Memory B cell (primary cell): ENCODE measurements at places on chromosomes 1 and 21.

GRCh38 chr1:227796359-227796915, 19.0 kb upstream of the PRSS38 start:
- no peak overlapping the region for H3K4me3 ChIP-seq
- H3K27ac ChIP-seq: no peak overlapping the region
- DNase-seq: no peak
- H3K4me1 ChIP-seq: peaks cover 2% of the 10 kb centered on the region
- peaks cover 8% of the 10 kb centered on the region for H3K27me3 ChIP-seq

DNA sequence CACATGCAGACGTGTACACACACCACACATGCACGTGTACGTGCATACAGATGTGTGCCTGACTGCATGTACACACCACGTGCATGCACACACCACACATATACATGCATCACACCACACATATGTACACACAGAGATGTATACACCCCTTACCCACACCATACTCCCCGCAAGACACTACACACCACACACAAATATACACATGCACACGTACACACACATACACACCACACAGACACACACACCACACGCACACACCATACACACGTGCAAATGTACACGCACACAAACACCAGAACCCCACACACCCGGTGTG, 9.7 kb downstream of the ITGB2 start:
- H3K4me1 ChIP-seq: peaks cover 33% of the 10 kb centered on the region
- peak overlapping the region; percentile 9 for H3K4me3 ChIP-seq
- peaks cover 13% of the 10 kb centered on the region for H3K36me3 ChIP-seq
- DNase-seq: no peak
- peak overlapping the region; percentile 48 for H3K27ac ChIP-seq

- H3K36me3 ChIP-seq: peaks cover 41% of the 10 kb centered on the region
- no peaks in the 10 kb centered on the region for H3K4me1 ChIP-seq
- no peaks in the 10 kb centered on the region for H3K27me3 ChIP-seq
- H3K4me3 ChIP-seq: no peak overlapping the region
- DNase-seq: no peak
Measured at GRCh38 chr1:236833575-236833974, 38.5 kb downstream of the MTR start.

DNA sequence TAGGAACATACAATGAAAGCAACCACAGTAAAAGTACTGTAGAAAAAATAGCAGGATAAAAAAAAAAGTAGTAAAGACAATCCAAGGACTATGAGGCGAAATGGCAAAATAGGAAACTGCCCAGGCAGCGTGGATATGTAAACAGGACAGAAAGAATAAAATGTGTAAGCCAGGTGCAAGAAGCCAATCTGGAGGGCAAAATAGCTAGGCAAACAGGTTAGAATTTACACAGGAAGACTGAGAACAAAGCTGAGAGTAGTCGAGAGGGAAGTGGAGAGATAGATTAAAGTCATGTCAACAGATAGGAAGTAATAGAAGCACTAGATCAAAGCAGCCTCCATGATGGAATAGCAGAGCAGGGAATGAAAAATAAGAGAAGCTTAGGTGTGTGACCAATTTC, 124.2 kb upstream of the B3GALT2 start:
- no peak for DNase-seq
- no peak overlapping the region for H3K4me3 ChIP-seq
- no peaks in the 10 kb centered on the region for H3K36me3 ChIP-seq
- H3K27me3 ChIP-seq: peaks cover 4% of the 10 kb centered on the region
- H3K27ac ChIP-seq: no peak overlapping the region

GRCh38 chr1:98034505-98034904, 113.7 kb upstream of the DPYD start:
- DNase-seq: no peak
- H3K36me3 ChIP-seq: no peaks in the 10 kb centered on the region
- H3K27me3 ChIP-seq: no peaks in the 10 kb centered on the region
- H3K4me3 ChIP-seq: no peak overlapping the region

- no peaks in the 10 kb centered on the region for H3K36me3 ChIP-seq
- no peak overlapping the region for H3K4me3 ChIP-seq
Measured at GRCh38 chr1:221439008-221439746, 302.7 kb downstream of the DUSP10 start.

GRCh38 chr1:40662864-40663263, 2.6 kb downstream of the RIMS3 start:
- no peak for DNase-seq
- H3K27ac ChIP-seq: no peak overlapping the region
- peaks cover 16% of the 10 kb centered on the region for H3K4me1 ChIP-seq
- no peaks in the 10 kb centered on the region for H3K27me3 ChIP-seq
- no peak overlapping the region for H3K4me3 ChIP-seq

DNA sequence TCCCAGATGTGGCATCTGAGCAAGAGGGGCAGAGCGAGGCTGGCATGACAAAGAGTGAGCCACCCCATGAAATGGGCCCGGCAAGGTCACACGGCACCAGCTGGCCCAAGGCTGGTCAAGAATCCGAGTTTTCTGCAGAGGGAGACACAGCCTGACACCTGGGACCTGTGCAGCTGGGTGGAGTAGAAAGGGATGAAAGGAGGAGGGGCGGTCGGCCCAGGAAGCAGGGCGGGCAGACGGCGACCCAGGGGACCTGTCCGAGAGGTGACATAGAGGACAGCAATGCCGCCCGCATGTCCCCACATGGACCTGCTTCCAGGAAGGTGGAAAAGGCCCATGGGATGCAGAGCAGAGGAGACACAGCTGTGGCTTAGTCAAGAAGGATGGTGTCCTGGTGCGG, 137.7 kb downstream of the PRDM16 start:
- no peaks in the 10 kb centered on the region for H3K27me3 ChIP-seq
- no peaks in the 10 kb centered on the region for H3K36me3 ChIP-seq
- no peak overlapping the region for H3K4me3 ChIP-seq
- H3K27ac ChIP-seq: no peak overlapping the region
- no peak for DNase-seq

DNA sequence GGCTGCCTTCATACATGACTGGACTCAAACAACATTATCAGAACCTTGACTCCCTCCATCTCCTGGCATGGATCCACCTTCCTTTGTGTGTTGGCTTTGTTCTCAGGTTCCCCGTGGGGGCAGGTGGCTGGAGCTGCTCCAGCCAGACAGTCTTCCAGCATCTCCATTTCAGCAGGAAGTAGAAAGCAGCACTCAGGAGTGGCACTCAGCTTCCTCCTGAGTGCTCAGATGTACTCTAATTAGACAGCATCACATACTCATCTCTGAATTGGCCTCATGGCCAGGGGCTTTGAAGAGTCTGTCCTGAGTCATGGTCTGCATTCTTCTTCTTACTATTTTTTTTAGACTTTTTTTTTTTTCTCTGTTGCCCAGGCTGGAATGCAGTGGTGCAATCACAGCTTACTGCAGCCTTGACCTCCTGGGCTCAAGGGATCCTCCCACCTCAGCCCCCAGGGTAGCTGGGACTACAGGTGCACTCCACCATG, 27.9 kb downstream of the OVAAL start:
- H3K36me3 ChIP-seq: no peaks in the 10 kb centered on the region
- H3K4me1 ChIP-seq: no peaks in the 10 kb centered on the region
- no peak overlapping the region for H3K4me3 ChIP-seq
- H3K27ac ChIP-seq: no peak overlapping the region

DNA sequence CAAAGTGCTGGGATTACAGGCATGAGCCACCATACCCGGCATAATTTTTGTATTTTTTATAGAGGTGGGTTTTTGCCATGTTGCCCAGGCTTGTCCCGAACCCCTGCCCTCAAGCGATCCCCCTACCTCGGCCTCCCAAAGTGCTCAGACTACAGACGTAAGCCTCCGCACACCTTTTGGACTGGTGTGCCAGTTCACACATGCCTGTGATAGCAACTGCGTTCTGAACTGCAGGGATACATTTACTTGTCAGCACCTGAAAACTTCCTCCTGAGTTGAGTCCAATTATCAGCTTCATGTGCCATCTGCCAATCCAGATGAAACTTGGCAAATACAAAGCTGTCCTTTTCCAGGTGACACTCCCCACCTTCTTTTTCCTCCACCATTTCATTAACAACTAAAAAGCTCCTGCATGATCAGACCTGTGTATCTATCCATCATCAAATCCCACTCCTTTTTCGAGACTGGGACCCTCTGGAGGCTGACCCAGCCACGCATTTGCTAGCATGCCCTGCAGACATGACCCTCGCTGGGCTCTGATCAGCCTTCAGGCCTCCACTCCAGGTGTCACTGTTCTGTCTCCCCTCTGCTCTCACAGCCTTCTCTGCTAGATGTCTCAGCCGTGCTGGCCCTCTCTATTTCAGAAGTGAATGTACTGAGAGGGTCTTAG, 2.1 kb upstream of the DEGS1 start:
- no peak overlapping the region for H3K4me3 ChIP-seq
- no peak overlapping the region for H3K27ac ChIP-seq
- no peak for DNase-seq
- peaks cover 27% of the 10 kb centered on the region for H3K4me1 ChIP-seq
- peaks cover 2% of the 10 kb centered on the region for H3K36me3 ChIP-seq
- H3K27me3 ChIP-seq: no peaks in the 10 kb centered on the region

DNA sequence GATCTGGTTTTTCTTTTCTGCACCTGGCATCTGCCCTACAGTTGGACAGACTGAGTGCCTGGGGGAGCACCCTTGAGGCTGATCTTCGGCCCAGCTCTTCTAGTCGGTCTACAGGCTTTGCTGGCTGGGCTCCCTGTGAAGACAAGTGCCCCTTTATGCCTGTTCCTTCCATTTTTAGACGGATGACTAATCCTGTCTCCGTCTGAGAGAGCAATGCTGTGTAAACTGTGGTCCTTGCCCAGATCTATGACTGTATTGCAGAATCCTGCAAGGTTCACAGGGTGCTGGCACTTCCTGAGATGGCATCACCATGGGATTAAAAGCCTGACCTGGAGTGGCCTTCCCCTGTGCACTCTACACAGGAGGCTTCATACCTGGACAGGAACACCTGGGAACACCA, 47.6 kb upstream of the SAMD13 start:
- H3K36me3 ChIP-seq: peaks cover 2% of the 10 kb centered on the region
- no peak overlapping the region for H3K27ac ChIP-seq
- H3K27me3 ChIP-seq: no peaks in the 10 kb centered on the region
- H3K4me3 ChIP-seq: no peak overlapping the region

- no peaks in the 10 kb centered on the region for H3K27me3 ChIP-seq
- no peak for DNase-seq
- no peak overlapping the region for H3K27ac ChIP-seq
- H3K4me1 ChIP-seq: no peaks in the 10 kb centered on the region
- no peak overlapping the region for H3K4me3 ChIP-seq
Measured at GRCh38 chr1:213443415-213443814, 392.4 kb downstream of the RPS6KC1 start.

DNA sequence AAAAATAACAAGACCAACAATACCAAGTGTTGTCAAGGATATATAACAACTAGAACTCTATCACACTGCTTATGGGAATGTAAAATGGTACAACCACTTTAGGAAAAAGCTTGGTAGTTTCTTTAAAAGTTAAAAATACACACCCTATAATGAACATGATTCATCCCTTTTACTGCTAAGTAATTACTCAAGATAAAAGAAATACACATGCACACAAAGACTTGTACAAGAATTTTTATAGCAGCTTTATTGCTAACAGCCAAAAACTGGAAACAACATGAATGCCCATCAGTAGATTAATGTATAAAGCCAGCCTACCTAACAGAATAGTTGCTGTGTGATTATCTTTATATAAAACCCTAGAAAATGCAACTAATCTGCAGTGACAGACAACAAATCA, 10.5 kb upstream of the ZNF644 start:
- no peak overlapping the region for H3K4me3 ChIP-seq
- H3K4me1 ChIP-seq: no peaks in the 10 kb centered on the region
- DNase-seq: no peak
- peaks cover 4% of the 10 kb centered on the region for H3K27me3 ChIP-seq
- no peaks in the 10 kb centered on the region for H3K36me3 ChIP-seq
- no peak overlapping the region for H3K27ac ChIP-seq

- no peak overlapping the region for H3K27ac ChIP-seq
- no peak overlapping the region for H3K4me3 ChIP-seq
- H3K36me3 ChIP-seq: no peaks in the 10 kb centered on the region
Measured at GRCh38 chr1:55233145-55233777, 18.1 kb upstream of the USP24 start.

GRCh38 chr1:93408203-93408602, 39.7 kb upstream of the FNBP1L start:
- H3K4me3 ChIP-seq: no peak overlapping the region
- H3K27me3 ChIP-seq: peaks cover 9% of the 10 kb centered on the region
- peaks cover 2% of the 10 kb centered on the region for H3K36me3 ChIP-seq
- no peaks in the 10 kb centered on the region for H3K4me1 ChIP-seq

- no peak for DNase-seq
- no peak overlapping the region for H3K4me3 ChIP-seq
- H3K4me1 ChIP-seq: no peaks in the 10 kb centered on the region
Measured at GRCh38 chr1:239700667-239701066, 314.3 kb downstream of the CHRM3 start.

DNA sequence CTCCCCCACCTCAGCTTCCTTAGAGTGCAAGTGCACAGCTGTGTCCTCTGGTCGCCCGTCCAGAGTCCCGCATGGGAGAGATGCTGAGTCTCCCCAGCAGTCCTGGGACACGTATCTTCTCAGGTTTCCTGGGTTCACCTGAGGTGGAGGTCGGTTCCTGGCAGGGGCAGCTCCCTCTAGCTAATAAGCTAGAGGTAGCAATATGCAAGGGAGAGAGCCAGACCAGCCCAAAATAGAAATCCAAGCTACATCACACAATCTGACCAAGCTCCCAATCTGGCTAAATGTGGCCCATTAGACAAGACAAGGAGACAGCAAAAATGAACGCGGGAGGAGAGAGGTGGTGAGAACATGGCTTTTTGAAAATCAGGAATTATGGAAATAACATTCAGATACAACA, 30.9 kb upstream of the CADM3 start:
- peaks cover 5% of the 10 kb centered on the region for H3K27me3 ChIP-seq
- H3K27ac ChIP-seq: no peak overlapping the region
- DNase-seq: no peak
- H3K4me3 ChIP-seq: no peak overlapping the region

DNA sequence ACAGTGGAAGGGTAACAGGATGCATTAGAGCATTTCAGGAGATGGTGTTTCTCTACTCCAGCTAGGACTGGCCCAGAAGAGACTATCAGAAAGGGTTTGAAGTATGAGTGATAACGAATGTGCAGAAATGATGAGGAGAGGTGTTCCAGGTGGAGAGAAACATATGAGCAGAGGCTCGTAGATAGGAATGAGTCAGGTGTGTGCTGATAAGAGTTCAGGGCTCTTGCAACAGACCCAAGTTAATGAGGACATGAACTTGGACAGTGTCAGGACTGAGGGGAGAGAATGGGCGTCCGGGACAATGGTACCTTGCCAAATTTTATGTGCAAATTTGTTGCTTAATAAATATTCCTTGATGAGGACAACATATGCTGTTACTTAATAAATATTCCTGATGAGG, 183.9 kb upstream of the NFIA start:
- H3K36me3 ChIP-seq: no peaks in the 10 kb centered on the region
- no peak for DNase-seq
- no peaks in the 10 kb centered on the region for H3K4me1 ChIP-seq
- H3K27ac ChIP-seq: no peak overlapping the region
- peaks cover 3% of the 10 kb centered on the region for H3K27me3 ChIP-seq
- no peak overlapping the region for H3K4me3 ChIP-seq

GRCh38 chr1:82059959-82060358, 259.2 kb downstream of the ADGRL2 start:
- DNase-seq: no peak
- H3K4me3 ChIP-seq: no peak overlapping the region
- H3K27me3 ChIP-seq: no peaks in the 10 kb centered on the region
- H3K27ac ChIP-seq: no peak overlapping the region

- H3K36me3 ChIP-seq: no peaks in the 10 kb centered on the region
- no peak overlapping the region for H3K4me3 ChIP-seq
- peaks cover 13% of the 10 kb centered on the region for H3K4me1 ChIP-seq
Measured at GRCh38 chr1:3614755-3615742, 3.7 kb upstream of the MEGF6 start.

GRCh38 chr1:17176306-17177061, 28.4 kb upstream of the PADI1 start:
- DNase-seq: no peak
- no peak overlapping the region for H3K27ac ChIP-seq
- peaks cover 11% of the 10 kb centered on the region for H3K27me3 ChIP-seq
- H3K36me3 ChIP-seq: peaks cover 4% of the 10 kb centered on the region
